Endothelial cell (in vitro differentiated cells): ENCODE measurements at places on chromosomes 4 and X.
A peak's percentile ranks its signal among the peaks of the same experiment; 100 is the strongest.

GRCh38 chrX:101774340-101774739 lies 114.7 kb upstream of the ARMCX2 start:
- no peak for DNase-seq
- no peaks in the 10 kb centered on the region for H3K36me3 ChIP-seq
- no peak overlapping the region for H3K27ac ChIP-seq
- no peaks in the 10 kb centered on the region for H3K27me3 ChIP-seq
- no peaks in the 10 kb centered on the region for H3K4me1 ChIP-seq

DNA sequence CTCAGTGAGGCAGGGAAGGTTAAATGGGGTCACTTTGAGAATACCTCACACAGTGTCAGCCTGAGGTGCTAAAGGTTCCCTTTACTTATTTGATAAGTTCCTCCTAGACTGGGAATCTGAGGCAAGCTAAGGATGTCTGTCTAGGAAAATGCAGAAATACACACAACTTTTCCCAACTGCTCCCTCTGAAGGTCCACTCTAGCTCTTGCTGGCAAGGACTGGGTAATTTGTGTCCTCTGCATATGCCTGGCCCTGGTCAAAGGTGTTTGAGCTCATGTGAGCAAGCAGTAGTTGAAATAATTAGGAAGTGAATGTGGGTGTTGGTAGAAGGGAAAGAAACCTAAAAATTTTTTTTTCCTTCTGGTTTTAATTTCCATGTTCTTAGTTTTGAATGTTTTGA lies 21.3 kb downstream of the TXLNG start:
- peaks cover 5% of the 10 kb centered on the region for H3K4me1 ChIP-seq
- H3K36me3 ChIP-seq: no peaks in the 10 kb centered on the region
- H3K27me3 ChIP-seq: no peaks in the 10 kb centered on the region
- DNase-seq: peak; percentile 15
- no peak overlapping the region for H3K4me3 ChIP-seq
- H3K27ac ChIP-seq: no peak overlapping the region

DNA sequence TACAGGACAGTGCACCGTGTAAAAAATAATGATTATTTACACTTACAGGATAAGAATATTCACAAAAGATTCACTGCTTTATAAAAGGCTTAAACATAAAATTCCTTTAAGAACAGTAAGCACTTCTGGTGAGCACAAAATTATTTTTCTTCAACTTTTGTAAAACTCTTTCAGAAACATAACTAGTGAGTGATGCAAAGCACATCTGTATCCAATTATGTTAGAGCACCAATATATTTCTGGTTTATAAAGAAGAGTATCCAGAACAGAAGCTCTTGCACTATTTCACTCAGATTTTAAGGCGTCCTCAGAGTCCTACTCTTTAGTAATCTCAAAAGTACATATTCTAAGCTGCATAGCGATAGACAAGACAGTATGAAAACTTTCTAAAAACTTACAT lies 276.0 kb downstream of the C4orf33 start:
- H3K4me3 ChIP-seq: no peak overlapping the region
- H3K27me3 ChIP-seq: no peaks in the 10 kb centered on the region
- H3K4me1 ChIP-seq: peaks cover 7% of the 10 kb centered on the region
- no peak overlapping the region for H3K27ac ChIP-seq
- DNase-seq: no peak
- H3K36me3 ChIP-seq: no peaks in the 10 kb centered on the region

DNA sequence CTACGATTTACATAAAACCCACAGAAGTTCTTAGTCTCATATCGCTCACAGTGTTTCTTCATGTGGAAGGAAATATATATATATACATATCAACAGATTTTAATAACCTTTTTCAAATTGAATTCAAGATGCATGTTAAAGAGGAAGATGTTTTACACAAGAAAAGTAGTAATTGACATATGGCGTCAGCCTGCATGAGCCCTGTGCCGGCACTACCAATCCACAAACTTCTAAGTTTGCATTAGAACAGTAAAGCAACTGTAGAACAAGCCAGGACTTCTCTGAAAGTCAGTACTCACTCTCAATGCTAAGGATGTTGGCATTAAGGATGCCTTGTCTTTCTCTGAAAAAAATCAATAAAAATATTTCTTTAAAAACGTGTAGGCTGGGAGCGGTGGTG lies 441.3 kb upstream of the SMIM31 start:
- no peak overlapping the region for H3K4me3 ChIP-seq
- no peaks in the 10 kb centered on the region for H3K4me1 ChIP-seq
- DNase-seq: no peak
- no peaks in the 10 kb centered on the region for H3K36me3 ChIP-seq

GRCh38 chr4:3862640-3863420 lies 96.6 kb downstream of the ADRA2C start:
- H3K27me3 ChIP-seq: peaks cover 4% of the 10 kb centered on the region
- no peaks in the 10 kb centered on the region for H3K36me3 ChIP-seq
- H3K4me3 ChIP-seq: peak overlapping the region; percentile 59
- H3K4me1 ChIP-seq: peaks cover 6% of the 10 kb centered on the region

DNA sequence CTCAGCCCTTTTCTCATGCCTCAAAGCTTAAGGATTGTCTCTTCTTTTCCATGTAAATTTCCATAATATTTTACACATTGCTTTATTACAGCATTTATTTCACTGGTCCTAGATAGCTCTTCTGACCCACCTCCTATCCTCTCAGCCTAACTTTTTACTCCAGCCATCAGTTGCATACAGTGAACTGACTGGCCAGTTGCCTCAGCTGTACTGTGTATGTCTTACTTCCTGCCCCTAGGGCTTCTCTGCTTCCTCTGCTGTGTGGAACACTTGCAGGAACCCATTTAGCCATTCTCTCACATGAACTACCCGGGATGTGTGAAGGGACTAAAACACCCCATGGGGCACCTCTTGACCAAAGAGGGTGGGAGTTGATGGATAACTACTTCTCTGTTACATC lies 18.0 kb downstream of the C4orf33 start:
- H3K27ac ChIP-seq: no peak overlapping the region
- peaks cover 7% of the 10 kb centered on the region for H3K36me3 ChIP-seq
- peaks cover 17% of the 10 kb centered on the region for H3K4me1 ChIP-seq
- no peak overlapping the region for H3K4me3 ChIP-seq

GRCh38 chr4:40621229-40621591 lies 8.5 kb downstream of the RBM47 start:
- no peak for DNase-seq
- H3K4me3 ChIP-seq: no peak overlapping the region
- H3K4me1 ChIP-seq: peaks cover 9% of the 10 kb centered on the region
- no peaks in the 10 kb centered on the region for H3K36me3 ChIP-seq

- H3K27ac ChIP-seq: no peak overlapping the region
- H3K27me3 ChIP-seq: no peaks in the 10 kb centered on the region
- no peak overlapping the region for H3K4me3 ChIP-seq
Measured at GRCh38 chr4:2852481-2852921, 8.9 kb downstream of the ADD1 start.

DNA sequence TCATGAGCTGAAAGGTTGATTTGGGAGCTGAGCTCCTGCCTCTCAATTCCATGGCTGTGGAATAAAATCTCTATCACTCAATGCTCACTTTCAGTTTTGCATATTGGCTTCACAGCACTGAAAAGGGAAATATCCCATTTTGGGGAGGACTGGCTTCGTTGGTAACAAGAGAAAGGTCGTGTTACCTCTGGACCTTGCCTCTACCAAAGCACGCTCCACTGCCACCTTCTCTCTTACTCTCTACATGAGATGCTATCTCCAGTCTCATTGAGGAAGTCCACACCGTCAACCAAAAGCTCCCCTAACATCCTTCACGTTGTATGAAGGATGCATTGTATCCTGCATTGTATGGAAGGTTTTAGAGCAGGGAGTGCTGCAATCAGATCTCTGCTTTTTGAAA lies 195.0 kb upstream of the LDB2 start:
- H3K4me3 ChIP-seq: no peak overlapping the region
- peaks cover 2% of the 10 kb centered on the region for H3K27me3 ChIP-seq
- H3K4me1 ChIP-seq: peaks cover 17% of the 10 kb centered on the region
- no peaks in the 10 kb centered on the region for H3K36me3 ChIP-seq
- no peak for DNase-seq

DNA sequence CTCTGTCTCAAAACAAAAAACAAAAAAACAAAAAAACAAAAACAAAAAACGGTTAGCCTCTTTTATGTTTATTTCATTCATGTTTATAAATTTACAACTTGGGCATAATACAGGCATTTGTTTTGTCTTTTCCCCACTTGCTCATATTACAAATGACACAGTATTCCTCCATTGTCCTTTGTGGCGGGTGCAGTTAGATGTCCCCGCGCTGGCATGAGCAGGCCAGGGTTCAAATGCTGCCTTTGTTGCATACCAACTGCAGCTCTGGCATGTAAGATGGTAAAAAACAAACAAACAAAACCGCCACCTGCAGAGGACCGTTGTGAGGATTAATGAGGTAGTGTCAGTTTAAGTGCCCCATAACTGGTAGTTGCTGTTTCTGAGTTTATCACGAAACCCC lies 16.1 kb upstream of the HPF1 start:
- H3K27ac ChIP-seq: no peak overlapping the region
- H3K27me3 ChIP-seq: no peaks in the 10 kb centered on the region
- no peak overlapping the region for H3K4me3 ChIP-seq
- DNase-seq: no peak

GRCh38 chrX:45811326-45811725 lies 610.6 kb upstream of the DIPK2B start:
- no peaks in the 10 kb centered on the region for H3K4me1 ChIP-seq
- H3K27ac ChIP-seq: no peak overlapping the region
- no peak overlapping the region for H3K4me3 ChIP-seq

DNA sequence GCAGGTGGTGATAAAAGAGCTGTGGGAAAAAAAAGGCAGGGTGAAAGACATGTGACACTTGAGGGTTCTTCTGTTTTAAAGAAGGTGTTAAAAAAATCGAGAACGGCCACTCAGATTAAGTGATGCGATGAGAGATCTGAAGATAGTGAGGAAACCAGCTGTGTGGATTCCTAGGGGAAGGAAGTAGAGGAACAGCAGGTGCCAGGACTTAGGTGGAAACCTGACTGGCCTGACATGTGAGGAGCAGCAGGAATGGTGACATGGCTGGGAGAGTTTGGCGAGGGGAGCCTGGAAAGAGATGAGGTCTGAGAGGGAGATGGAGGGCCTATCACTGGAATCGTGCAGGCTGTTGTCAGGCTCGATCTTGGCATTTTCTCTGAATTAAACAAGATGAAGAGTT lies 55.5 kb downstream of the BMPR1B start:
- no peak for DNase-seq
- no peaks in the 10 kb centered on the region for H3K36me3 ChIP-seq
- H3K27me3 ChIP-seq: peaks cover 4% of the 10 kb centered on the region

GRCh38 chr4:57866468-57867171 lies 756.4 kb upstream of the IGFBP7 start:
- no peak for DNase-seq
- no peaks in the 10 kb centered on the region for H3K27me3 ChIP-seq
- H3K4me1 ChIP-seq: no peaks in the 10 kb centered on the region
- H3K4me3 ChIP-seq: no peak overlapping the region
- H3K27ac ChIP-seq: no peak overlapping the region
- H3K36me3 ChIP-seq: no peaks in the 10 kb centered on the region

DNA sequence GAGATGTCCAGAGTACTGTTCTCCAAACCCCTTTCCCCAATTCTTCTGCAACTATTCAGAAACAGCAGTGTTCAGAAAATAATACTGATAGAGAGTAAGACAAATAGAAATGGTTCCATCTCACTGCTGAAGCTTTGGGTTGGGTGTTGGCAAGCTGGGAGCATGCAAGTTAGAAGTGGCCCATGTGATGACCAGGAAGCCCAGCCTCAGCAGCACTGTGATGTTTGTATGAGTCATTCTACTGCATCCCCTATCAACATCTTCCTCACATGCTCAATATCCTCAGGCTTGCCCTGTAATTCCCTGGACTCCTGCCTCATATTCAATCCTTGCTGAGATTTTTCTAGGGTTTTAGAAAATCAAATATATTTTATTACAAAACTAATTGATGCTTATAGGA lies 96.5 kb downstream of the CHRDL1 start:
- DNase-seq: no peak
- peaks cover 1% of the 10 kb centered on the region for H3K27me3 ChIP-seq
- no peak overlapping the region for H3K27ac ChIP-seq
- no peaks in the 10 kb centered on the region for H3K36me3 ChIP-seq
- no peak overlapping the region for H3K4me3 ChIP-seq
- H3K4me1 ChIP-seq: no peaks in the 10 kb centered on the region

GRCh38 chrX:24216827-24217226 lies 67.3 kb downstream of the ZFX start:
- DNase-seq: no peak
- no peaks in the 10 kb centered on the region for H3K36me3 ChIP-seq
- no peaks in the 10 kb centered on the region for H3K4me1 ChIP-seq
- H3K27ac ChIP-seq: no peak overlapping the region
- H3K27me3 ChIP-seq: no peaks in the 10 kb centered on the region
- no peak overlapping the region for H3K4me3 ChIP-seq

GRCh38 chrX:134670134-134670924 lies 12.1 kb upstream of the PLAC1 start:
- H3K4me1 ChIP-seq: peaks cover 17% of the 10 kb centered on the region
- H3K4me3 ChIP-seq: no peak overlapping the region
- DNase-seq: no peak
- H3K27ac ChIP-seq: peak overlapping the region; percentile 89
- no peaks in the 10 kb centered on the region for H3K27me3 ChIP-seq

DNA sequence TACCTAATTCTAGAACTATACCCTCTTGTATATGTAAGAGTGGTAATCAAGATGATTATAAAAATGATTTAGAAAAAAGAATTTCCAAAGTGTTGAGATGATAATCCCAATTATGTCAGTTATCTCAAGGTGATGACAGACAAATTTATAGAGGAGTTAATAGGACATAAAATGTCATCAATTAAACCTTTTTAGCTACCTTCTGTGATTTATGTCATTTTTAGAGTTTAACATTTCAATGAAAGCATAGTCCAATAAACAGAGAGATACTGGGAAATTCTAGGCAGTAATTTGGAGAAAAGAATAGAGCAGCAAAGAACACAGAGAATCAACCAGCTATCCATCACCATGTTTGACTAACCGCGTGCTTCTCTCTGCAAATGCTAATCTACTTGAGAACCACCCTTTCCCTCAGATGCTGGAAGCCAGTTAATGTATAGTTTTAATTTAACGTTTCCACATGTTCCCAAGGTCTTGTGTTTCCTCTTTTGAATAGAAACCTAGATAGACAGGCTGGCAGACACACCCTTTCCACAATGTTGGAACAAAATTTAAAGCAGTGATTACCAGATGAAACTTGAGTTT lies 433.1 kb upstream of the FAM241A start:
- no peaks in the 10 kb centered on the region for H3K36me3 ChIP-seq
- H3K27me3 ChIP-seq: no peaks in the 10 kb centered on the region
- DNase-seq: no peak
- H3K4me1 ChIP-seq: no peaks in the 10 kb centered on the region

- H3K36me3 ChIP-seq: no peaks in the 10 kb centered on the region
- DNase-seq: no peak
- H3K27me3 ChIP-seq: peaks cover 2% of the 10 kb centered on the region
- no peak overlapping the region for H3K4me3 ChIP-seq
- H3K27ac ChIP-seq: no peak overlapping the region
- no peaks in the 10 kb centered on the region for H3K4me1 ChIP-seq
Measured at GRCh38 chr4:4719436-4719835, 140.0 kb upstream of the MSX1 start.

DNA sequence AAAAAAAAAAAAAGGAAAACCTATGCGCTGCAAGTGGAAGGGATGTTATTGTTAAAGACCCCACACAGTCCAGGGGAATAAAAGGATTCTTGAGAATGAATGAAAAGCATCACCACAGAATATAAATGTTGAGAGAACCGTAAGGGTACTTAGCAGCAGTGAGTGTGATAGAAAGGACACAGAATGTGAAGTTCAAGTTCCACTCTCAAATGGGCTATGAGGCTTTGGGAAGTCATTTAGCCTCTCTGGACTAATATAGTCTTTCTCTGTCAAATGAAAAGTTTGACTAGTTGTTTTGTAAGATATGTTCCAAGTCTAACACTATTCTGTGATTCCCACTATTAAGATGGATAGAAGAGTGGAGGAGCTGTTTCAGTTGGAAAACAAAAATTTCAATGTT lies 35.8 kb upstream of the MAML3 start:
- no peak overlapping the region for H3K27ac ChIP-seq
- no peaks in the 10 kb centered on the region for H3K27me3 ChIP-seq
- DNase-seq: no peak
- H3K36me3 ChIP-seq: no peaks in the 10 kb centered on the region
- no peaks in the 10 kb centered on the region for H3K4me1 ChIP-seq
